ENCODE measurements at places on chromosomes 16 and 17.

GRCh38 chr16:88929091-88929445, 47.9 kb downstream of the CBFA2T3 start:
- no peak for DNase-seq

- no peak for DNase-seq
Measured at GRCh38 chr16:63982110-63982509, 1139.8 kb downstream of the CDH11 start.

DNA sequence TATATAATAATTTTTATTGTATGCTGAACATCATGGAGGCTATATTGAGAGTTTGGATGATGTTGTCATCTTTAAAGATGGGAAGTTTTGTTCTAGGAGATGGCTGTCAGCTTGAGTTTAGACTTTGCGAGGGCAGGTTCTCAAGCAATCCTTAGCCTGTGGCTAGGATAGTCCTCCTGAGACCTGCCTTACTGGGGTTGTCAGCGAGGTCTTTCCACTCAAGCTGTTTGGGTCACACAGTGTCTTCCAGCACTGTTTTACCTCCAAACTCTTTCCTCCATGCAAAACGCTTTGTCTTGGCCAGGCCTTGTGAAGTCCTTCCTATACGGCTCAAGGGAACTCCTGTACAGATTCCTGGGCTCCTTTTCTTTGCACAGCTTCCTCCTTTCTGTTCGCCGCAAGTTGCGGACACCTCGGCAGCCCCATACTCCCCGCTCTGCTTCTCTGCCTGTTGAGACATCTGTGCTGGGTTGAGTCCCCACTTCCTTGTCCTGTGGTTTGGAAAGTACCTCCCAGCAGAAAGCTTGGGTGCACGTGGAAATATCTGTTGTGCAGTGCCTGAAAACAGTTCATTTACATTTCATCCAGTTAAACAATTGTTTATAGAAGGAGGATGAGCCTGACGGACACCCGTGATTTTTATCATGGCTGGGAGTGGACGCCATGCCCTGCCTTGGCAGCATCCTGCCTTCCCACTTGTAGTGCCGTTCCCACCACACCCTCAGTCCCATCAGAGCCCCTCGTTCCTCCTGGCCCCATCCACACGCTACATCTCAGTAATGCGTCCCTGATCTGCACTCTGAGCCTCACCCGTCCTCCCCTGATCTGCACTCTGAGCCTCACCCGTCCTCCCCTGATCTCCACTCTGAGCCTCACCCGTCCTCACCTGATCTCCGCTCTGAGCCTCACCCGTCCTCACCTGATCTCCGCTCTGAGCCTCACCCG, 55.0 kb upstream of the CBFA2T3 start:
- DNase-seq: no peak

GRCh38 chr17:82980632-82981031, 98.8 kb upstream of the METRNL start:
- DNase-seq: no peak

DNA sequence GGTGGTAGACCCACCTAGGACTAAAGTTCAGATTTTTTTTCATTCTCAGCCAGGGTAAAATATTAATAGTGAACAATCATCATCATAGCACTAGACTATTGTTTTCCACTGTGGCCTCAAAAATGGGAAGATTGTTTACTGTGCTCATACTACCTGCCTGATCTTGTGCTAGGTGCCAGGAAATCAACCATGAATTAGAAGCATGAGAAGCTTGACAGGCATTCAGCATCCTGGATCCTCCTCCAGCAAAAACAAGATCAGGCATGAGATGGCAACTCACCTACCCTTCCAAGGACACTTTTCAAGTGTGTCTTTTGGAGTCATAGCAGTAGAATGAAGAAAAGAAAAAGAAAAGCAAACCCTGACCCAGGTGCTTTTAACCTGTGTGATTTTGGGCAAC, 174.2 kb downstream of the CYLD start:
- DNase-seq: no peak

GRCh38 chr17:79614248-79614647, 3.4 kb upstream of the RBFOX3 start:
- DNase-seq: no peak

- DNase-seq: peak; percentile 49
Measured at GRCh38 chr16:11135464-11135973, 120.5 kb downstream of the SOCS1 start.

- DNase-seq: no peak
Measured at GRCh38 chr17:3621146-3621720, 12.0 kb upstream of the TRPV1 start.

DNA sequence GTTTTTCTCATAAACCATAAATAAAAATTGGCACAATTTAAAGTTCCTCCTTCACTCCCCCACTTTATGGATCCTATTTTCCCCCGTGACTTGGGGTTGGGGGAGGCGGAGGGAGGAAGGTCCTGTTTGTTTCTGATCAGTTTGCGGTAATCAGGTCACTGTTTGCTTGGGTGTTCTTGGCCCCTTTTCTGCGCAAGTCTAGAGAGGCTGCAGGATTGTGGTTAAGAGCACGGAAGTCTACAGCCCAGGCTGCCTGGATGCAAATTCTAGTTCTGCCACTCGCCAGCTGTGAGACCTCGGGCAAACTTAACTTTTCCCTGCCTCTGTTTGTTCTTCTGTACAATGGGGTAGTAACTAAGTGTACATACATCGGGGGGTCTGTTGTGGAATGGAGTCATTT, 12.1 kb downstream of the ATP2C2 start:
- DNase-seq: no peak

GRCh38 chr17:77862890-77863813, 95.4 kb upstream of the TNRC6C start:
- DNase-seq: no peak

DNA sequence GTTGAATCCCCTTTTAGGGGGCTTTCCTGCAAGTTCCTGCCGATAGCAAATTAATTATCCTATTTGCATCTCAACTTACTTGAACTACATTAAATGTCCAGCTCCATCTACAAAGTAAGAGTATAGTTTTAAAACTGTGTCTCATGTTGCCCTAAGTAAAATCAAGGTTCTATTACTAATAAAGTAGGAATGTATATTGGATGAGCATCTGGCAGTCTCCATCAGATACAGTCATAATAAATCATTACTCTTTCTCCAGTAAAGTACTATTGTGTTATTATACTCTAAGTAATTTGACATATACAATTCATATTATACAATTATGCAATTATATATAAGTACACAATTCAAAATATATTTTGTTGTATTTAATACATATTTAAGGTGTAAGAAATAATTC, 249.3 kb downstream of the CEP112 start:
- DNase-seq: no peak

DNA sequence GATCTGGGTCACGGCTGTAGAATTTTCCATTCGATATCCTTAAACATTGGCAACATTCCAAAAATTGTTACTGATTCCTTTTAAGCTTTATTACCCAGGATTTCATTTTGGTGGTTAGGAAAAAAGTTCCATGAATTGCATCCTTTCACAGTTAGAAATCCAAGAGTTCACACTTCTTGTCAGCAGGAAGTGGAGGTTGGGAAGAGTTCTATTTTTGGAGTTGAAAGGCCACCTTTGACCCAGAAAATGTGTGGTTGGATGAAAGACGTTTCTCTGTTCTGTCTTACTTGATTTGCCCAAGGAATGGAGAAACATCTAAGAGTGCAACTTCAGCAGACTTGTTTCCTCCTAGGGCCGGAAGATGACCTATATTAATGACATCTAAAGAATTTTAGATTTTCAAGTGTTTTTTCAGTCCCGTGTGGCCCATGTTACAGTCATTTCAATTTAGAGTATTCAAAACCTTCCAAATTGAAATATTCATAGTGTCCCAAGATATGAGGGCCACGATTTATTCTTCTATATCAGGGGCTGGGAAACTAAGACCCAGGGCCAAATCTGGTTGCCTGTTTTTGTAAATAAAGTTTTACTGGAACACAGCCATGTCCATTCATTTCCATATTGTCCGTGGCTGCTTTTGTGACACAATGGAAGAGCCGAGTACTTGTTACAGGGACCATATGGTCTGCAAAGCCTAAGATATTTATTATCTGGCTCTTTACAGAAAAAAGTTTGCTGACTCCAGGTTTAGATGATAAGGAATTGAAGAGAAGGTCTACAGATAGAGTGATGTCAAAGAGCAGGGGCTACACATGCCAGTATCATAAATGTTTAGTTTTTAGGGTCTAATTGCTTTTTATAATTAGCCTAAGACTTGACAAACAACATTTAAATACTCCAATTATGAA, 50.2 kb downstream of the CDK5R1 start:
- peak; percentile 44 for DNase-seq

- no peak for DNase-seq
Measured at GRCh38 chr16:5386989-5387388, 289.4 kb upstream of the EEF2KMT start.

- no peak for DNase-seq
Measured at GRCh38 chr16:75343286-75343685, 90.0 kb downstream of the CFDP1 start.

GRCh38 chr17:68624381-68624780, 23.2 kb upstream of the FAM20A start:
- no peak for DNase-seq

GRCh38 chr17:6420173-6420641, 14.7 kb downstream of the AIPL1 start:
- DNase-seq: peak; percentile 1

DNA sequence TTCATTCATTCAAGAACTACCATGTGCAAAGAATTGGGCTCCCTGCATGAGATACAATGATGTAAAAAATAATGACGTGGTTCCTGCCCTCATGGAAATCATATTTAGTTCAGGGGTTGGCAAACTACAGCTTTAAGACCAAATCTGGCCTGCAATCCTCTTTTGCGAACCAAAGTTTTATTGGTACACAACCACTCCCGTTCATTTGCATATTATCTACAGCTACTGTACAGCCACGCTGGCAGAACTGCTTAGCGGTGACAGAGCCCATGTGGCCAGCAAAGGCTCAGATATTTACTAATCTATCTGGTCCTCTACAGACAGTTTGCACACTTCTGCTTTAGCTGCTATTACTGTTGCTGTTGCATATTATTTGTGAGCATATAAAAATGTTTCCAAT, 167.7 kb downstream of the XYLT1 start:
- DNase-seq: no peak

DNA sequence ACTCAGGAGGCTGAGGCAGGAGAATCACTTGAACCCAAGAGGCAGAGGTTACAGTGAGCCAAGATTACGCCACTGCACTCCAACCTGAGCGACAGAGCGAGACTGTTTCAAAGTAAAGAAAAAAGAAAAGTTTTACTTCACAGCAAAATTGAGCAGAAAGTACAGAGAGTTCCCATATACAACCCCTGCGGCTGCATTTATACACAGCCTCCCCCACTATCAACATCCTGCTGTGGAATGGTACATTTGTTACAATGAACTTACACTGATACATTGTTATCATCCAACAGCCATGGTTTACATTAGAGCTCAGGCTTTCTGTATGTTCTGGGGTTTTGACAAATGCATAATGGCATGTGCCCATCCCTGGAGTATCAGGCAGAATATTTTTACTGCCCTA, 2.6 kb upstream of the MTHFSD start:
- DNase-seq: no peak

DNA sequence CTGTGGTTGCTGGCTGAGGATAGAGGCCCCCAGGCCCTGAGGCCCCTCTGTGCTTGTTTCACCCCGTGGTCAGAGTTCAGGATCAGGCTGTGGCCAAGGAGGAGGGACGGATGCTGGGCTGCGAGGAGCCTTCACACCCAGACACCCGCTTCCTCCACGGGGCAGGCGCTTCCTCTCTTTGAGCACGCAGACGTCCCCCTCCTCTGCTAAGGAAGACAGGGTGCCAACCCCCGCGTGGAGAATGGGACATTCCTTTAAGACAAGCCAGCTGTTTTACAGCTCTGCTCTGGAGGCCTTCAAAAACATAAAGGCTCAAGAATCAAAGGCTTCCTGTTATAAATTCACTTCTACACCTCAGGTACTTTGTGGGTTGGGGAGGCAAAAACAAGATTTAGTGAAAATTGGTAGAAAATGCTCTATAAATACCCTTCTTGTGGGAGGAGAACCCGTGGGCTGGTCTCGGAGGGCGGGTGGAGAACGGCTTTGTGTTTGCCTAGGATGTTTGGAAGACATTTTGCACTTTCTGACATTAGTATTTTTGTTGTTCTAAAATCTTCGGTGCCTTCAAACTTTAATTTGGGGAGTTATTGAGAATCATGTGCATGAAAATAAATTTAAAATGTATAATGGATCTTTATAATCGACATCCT, 60.8 kb upstream of the FOXF1 start:
- no peak for DNase-seq

GRCh38 chr16:83701494-83701893, 106.3 kb upstream of the HSBP1 start:
- DNase-seq: peak; percentile 45
